Sigmoid colon (tissue), 7 donors: ENCODE measurements at places on chromosomes 11 and 22. TPM values are rescaled to one million over a fixed set of nuclear protein-coding genes. Genes with fewer than 3 reads are reported as not detected.

The GGTLC3 gene
- polyA plus RNA-seq = not detected

The ACTN3 gene
- polyA plus RNA-seq = not detected

The APOL3 gene
- 7.4 TPM for polyA plus RNA-seq

The RFPL3 gene
- polyA plus RNA-seq = not detected

The KCNA4 gene
- polyA plus RNA-seq = 0.12 TPM

The SEC14L2 gene
- polyA plus RNA-seq = 2.4 TPM

The ARRB1 gene
- polyA plus RNA-seq = 45.6 TPM

The SMTNL1 gene
- not detected for polyA plus RNA-seq
